ENCODE measurements at places on chromosomes 4 and X.

- no peak for DNase-seq
These were observed 169.1 kb downstream of the ARHGAP24 start for GRCh38 chr4:85644061-85644460.

GRCh38 chr4:65968831-65969558, 298.7 kb upstream of the EPHA5 start:
- DNase-seq: no peak

- no peak for DNase-seq
These were observed 17.1 kb upstream of the MAP7D3 start for GRCh38 chrX:136268051-136269048.

- no peak for DNase-seq
These were observed 168.5 kb upstream of the TEX13C start for GRCh38 chrX:125151146-125151545.

DNA sequence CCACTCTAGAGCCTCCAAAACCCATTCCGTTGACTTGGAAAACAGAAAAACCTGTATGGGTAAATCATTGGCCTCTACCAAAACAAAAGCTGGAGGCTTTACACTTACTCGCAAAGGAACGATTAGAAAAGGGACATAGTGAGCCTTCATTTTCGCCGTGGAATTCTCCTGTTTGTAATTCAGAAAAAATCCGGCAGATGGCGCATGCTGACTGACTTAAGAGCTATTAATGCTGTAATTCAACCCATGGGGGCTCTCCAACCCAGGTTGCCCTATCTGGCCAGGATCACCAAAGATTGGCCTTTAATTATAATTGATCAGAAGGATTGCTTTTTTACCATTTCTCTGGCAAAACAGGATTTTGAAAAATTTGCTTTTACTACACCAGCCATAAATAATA, 60.8 kb downstream of the ZNF732 start:
- peak; percentile 16 for DNase-seq

DNA sequence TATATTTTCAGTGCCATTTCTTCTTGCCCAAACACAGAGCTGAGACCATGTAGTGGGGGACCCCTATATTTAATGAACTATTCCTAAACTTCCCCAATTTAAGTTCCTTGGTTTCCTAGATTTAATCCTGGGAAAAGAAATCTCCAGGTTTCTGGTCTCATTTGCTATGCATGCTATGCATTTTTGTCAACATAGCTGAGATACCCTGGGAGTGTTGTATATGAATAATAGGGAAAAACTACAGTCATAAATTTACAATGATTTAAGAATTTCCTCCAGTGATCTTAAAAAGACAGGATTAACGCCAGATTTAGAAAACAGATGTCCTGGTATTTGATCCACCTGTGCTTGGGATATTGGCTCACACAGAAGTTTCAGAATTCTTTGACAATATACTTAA, 136.8 kb upstream of the RAPGEF2 start:
- DNase-seq: no peak
